Activated CD4-positive, alpha-beta T cell treated with anti-CD3 and anti-CD28 coated beads, Interleukin-2, amount 10 ng/mL, durations not matched to agents 7 days and 5 days (primary cell): ENCODE measurements at places on chromosomes 1 and 21.
A peak's percentile ranks its signal among the peaks of the same experiment; 100 is the strongest.

DNA sequence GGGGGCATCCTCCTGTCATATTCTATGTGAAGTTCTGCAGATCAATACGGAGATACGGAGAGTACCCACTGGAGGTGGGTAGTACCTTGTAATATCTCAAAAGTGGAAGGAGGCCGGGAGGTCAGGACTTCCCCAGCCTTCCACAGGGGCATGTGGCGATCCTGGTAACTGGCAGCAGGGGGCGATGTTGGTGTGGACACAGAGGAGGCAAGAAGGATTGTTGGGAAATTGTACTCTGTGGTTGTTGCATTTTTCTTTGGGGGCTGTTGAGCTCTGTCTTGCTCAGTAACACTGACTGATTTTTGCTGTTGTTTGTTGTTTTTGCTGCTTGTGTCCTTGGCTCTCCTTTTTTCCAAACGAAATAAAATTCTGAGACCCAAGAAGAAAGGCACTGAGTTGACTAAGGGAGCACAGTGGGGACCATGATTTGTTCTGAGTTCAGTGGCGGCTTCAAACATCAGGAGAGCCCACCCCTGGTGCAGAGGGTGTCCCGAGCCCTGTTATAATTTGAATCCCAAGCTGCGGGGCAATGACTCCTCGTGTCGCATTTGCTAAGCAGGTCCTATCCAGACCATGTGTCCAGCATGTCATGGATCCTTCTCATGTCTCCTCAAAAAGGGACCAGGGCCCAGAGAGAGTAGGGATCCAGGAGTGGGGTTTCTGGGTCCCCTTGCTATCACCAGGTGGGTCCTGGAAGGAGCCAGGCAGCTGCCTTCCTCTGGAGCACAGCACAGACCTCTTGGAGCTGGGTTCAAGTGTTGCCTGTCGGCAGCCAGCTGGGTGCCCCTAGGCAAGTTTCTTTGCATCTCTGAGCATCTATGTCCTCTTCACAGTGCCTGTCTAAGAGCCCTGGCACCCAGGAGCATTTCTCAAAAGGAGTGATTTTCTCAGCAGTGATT, 22.8 kb downstream of the LHX4 start:
- peak; percentile 71 for DNase-seq

GRCh38 chr1:36913016-36913415, 121.3 kb downstream of the GRIK3 start:
- DNase-seq, result no peak

DNA sequence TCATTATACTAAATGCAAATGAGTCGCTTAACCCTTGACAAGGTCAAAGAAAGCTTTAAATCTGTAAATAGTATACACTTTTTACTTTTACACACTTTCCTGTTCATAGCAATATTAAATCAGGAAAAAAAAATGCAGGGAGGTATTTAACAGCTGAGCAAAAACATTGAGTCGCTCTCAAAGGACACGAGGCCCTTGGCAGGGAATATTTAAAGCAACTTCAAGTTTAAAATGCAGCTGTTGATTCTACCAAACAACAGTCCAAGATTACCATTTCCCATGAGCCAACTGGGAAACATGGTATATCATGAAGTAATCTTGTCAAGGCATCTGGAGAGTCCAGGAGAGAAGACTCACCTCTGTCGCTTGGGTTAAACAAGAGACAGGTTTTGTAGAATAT, 62.7 kb downstream of the CAPN2 start:
- DNase-seq, result no peak

GRCh38 chr1:113947388-113948107, 18.4 kb downstream of the HIPK1 start:
- DNase-seq, result no peak

GRCh38 chr1:228146417-228147150, 3.1 kb upstream of the GJC2 start:
- DNase-seq, result no peak

DNA sequence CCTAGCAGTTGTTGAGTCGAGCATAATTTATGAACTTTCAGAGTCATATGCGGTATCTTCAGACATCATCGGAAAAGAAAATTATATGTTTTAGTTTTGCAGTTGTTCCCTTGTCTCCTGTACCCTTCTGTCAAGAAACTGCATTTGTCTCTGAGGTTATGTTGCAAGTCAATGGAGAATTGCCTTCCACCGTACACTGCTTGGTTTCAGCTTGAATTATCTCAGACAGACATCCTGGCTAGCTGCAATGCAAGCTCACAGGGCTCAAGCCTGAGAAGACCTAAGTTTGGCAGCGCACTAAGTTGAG, 156.0 kb downstream of the NFIA start:
- DNase-seq, result no peak

DNA sequence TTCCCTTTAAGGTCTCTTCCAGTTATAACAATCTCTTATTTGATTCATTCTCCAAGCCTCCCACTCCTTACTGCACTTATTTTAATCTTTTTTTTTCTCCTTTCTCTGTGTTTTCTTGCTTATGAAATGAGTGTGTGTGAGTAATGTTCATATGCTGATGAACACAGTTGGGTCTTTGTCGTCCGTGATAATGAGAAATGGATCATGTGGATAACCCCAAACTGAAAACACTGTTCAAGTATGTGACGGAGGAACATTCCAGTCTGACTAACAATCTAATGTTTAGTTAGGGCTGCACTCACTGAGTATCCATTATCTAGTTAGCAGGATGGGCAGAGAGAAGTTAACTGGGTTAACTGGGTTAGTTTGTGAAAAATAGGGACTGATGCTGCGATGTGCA, 253.1 kb upstream of the DUSP10 start:
- no peak for DNase-seq

GRCh38 chr1:226976276-226976977, 36.3 kb downstream of the COQ8A start:
- DNase-seq, result no peak

DNA sequence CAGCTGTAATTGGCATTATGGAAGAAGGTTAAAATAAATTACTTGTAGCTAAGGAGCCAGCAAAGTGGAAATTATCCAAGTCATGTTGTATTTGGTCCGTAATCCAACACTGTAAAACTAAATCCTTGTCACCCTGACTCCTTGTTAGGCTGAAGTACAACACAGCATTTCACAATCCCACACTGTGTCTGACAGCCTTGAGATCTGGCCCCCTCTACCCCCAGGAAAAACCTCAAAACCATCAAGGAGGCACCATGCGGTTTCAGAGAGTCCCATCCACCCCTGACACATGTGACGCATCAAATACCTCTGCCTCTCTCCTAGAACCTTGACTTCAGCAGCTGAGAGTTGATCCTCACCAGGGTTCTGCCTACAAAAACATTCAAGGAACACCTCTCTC, 41.0 kb downstream of the LMX1A start:
- no peak for DNase-seq

DNA sequence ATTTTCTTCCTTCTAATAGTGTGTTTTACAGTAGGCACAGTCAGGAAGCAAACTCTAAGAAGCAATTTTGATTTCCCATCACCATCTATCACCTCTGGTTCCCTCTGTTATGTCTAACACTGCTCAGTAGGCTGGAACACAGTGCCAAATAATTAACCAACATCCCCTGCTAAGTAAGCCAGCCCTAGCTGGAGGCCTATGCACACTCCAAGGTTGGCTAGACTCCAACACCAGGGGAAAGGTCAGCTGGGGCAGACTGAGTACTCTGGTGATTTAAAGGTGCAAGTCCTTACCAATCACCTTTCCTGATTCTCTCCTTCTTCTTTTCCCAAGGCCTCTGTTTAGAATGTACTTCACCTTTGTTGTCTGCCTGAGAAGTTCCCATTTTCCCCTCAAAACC, 46.5 kb upstream of the BEND5 start:
- DNase-seq, result no peak
